ENCODE measurements at places on chromosomes 4 and X. TPM values are rescaled to one million over a fixed set of nuclear protein-coding genes. Genes with fewer than 3 reads are reported as not detected.

DNA sequence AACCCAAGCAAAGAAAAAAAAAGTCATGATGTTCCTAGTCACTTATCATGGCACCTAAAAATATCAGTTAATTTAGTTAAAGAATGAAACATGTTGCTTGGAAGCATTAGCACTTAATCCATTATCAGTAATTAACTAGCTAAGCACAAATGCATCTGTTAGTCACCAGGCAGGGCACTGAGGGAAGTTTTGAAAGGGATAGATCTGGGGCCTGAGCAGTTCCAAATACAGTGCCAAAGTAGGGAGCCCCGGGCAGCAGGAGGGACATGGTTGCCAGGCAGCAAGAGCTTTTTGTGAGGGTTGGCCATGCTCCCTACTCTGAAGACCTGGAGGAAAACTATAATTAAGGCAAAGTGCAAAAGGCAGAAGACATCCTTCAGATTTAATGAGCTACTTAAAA, 62.0 kb downstream of the PHKA1 start:
- H3K27me3 ChIP-seq: peaks cover 7% of the 10 kb centered on the region
- H3K4me3 ChIP-seq: no peak overlapping the region

- no peak overlapping the region for H3K27ac ChIP-seq
- no peak overlapping the region for H3K4me3 ChIP-seq
- H3K36me3 ChIP-seq: no peaks in the 10 kb centered on the region
- no peak for DNase-seq
These were observed 29.7 kb downstream of the IL21 start for GRCh38 chr4:122591196-122591595.

DNA sequence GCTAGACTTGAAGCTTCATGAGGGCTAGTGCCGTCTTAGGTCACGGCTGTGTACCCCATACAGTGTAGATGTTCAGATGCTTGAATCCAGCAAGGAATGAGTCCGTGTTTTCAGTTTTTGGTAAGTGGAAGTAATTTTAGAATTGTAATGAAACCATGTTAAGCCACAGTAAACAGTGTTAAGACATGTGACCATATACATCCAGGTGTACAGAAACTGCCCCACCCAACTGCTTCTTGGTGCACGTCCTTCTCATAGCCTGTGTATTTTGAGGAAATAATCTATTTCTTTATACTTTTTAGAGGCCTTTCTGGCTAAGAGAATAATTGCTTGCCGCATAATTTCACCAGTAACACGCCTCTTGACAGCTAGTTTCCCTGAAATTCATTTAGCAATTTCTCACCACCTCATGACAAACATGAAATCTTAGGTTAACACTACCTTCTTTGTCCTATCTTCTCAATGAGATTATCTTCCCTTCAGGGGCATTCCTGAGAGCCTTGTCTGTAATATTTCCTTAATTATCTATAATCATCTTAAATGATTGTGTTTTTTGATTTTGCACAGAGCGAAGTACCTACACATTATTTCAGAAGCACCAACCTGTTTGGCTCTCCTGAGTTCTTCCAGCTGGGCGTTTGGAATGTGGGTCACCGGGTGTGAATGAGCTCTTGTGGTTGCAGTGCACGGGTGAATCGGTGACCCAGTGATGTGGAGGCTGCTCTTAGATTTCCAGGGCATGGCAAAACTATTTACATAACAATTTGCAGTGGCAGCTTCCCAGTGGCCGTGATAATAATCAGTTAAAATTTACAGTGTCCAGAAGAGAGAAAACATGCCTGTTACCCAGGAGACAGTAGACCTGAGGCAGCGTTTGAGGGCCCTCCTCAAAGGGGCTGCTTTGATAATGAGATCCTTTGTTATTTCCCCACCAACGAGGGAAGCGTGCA, 50.2 kb upstream of the TADA2B start:
- H3K27me3 ChIP-seq: no peaks in the 10 kb centered on the region
- peaks cover 22% of the 10 kb centered on the region for H3K4me1 ChIP-seq
- no peak for DNase-seq
- no peak overlapping the region for H3K4me3 ChIP-seq
- no peak overlapping the region for H3K27ac ChIP-seq

SUV39H1 gene
- total RNA-seq: 33.8 TPM

CXCL8 gene
- total RNA-seq: 159 TPM

Measured in natural killer cell treated with Interleukin-12 subunit alpha and Interleukin-12 subunit beta and Interleukin-15 and Interleukin-18, amount 100 ng/mL, for 72 hours (primary cell).